ENCODE measurements at places on chromosomes 12 and 14.

- no peak for DNase-seq
Observed at GRCh38 chr14:69876221-69876847, 2.9 kb upstream of the SMOC1 start.

DNA sequence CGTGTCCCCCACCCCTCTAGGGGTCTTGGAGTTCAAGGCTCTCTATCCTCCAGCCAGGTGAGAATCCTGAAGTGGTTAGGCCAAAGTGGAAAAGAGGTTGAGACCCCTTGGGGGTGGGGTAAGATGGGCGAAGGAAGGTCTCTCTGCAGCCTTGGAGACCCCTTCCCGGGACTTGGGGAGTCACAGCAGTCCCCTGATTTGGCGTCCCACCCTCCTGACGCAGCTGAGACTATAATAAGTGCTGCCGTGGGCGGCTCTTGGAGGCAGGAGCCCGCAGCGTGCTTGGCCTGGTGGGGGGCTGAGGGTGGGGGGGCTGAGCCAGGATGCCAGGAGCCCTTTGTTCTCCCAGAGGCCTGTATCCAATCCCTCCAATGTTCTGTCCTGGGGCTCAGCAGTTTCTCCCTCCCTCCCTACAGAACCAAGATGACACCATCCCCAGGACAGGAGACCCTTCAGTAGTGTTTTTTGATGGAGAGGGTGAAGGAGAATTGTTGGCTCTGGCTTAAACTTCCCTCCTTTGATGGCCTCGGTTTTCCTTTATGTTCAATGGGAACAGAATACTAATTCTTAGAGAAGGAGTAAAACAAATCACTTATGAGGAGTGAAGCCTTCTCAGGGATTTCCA, 1.5 kb upstream of the AGAP2 start:
- DNase-seq, result no peak

GRCh38 chr14:75294649-75295033, 16.0 kb downstream of the FOS start:
- DNase-seq, result no peak

DNA sequence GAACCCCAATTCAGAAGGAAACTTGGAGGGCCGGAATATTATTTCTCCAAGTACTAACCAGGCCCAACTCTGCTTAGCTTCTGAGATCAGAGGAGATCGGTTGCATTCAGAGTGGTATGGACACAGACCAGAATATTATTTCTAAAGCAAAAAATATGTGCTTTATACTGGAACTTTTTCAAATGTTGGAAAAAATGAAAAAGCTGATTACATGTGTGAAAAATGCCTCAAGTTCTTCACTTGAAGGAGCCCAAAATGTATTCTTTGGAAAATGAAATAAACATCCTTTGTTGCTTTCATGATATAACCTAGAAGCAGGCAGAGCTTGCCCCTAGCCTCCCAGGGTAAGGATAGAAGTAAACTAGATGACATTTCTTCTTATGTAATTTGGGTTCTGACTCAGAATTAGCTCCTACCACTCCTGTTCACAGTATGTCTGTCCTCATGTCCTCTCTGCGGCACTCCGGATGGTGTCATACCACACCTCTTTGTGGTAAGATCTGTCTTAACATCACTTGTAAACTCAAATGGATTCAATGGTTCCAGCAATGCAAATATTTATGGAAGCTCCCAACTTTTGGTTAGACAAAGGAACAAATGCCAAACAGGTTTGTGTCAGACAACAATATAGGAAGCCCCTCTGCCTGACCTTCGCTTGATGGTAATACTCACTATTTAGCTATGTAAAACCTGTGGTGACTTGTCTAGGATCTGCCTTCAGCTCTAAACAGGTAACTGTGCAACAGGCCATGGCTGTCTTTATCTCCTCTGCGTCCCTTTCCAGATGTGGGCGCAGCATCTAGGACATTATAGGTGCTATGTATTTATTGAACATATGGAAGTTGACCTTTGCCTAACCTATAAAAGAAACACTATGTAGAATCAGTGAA, 178.5 kb downstream of the SSPN start:
- DNase-seq, result no peak
